ENCODE measurements at places on chromosomes 13 and 19.

GRCh38 chr13:100809129-100809390, 134.5 kb upstream of the TMTC4 start:
- no peak for DNase-seq

DNA sequence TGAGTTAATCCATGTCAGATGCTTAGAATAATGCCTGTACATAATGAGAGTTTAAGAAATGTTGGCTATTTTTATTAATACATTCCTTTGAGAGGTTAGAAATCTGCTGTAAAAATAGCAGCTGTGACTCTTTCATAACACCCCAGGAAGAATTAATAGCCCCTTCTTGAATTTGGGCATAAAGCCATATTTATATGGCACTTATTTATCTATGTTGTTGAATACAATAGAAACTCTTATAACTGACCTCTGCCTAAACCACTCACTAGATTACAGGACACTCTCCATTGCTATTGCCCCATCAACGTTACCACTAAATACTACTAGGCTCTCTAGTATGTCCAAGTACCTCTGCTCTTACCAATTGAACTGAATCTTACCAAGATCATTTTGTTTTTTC, 16.3 kb downstream of the NEK5 start:
- DNase-seq: no peak

DNA sequence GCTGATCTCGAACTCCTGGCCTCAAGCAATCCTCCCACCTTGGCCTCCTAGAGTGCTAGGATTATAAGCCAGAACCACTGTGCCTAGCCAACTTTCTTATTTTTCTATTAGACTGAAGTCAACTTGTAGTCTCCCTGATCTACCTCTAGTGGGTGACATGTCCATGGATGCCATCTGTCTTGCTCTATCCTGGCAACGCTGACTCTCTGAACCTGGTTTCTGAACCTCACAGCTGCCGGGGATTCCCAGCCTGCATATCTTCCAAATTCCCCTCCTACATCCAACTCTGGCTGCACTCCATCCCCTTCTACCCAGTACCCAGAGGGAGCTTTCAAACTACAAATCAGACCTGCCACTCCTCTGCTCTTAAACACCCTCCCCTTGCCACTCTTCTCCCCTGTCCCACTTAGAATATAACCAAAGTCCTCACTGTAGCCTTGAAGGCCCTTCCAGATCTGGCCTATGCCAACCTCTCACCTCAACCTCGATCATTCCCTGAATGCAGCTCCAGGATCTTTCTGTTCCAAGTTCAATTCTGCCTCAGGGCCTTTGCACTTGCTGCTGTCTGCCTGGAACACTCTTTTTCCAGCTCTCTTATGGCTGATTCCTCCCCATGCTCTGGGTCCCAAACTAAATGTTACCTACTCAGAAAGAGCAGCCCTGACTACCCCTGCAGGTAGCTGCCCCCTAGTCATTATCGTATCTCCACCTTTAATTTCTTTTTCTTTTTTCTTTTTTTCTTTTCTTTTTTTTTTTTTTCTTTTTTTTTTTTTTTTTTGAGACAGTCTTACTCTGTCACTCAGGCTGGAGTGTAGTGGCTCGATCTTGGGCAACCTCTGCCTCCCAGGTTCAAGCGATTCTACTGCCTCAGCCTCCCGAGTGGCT, 2.2 kb downstream of the CLIP3 start:
- no peak for DNase-seq

DNA sequence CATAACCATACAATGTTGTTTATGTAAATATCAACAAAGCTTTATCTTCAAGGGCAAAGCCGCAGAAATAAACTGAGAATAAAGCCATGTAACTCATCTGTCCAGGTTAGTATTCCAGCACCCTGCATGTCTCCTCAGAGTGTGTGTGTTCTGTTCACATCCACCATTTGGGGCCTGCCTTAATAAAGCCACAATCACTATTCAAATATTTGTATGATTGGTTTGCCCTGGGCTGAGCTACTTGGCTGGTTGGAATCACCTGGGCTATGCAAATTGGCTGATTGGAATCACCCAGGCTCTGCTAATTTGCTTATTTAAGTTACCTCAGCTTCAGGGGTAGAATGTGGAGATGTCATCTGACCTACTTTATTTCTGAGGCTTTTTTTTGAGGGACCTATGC, 42.4 kb upstream of the ZNF737 start:
- no peak for DNase-seq

DNA sequence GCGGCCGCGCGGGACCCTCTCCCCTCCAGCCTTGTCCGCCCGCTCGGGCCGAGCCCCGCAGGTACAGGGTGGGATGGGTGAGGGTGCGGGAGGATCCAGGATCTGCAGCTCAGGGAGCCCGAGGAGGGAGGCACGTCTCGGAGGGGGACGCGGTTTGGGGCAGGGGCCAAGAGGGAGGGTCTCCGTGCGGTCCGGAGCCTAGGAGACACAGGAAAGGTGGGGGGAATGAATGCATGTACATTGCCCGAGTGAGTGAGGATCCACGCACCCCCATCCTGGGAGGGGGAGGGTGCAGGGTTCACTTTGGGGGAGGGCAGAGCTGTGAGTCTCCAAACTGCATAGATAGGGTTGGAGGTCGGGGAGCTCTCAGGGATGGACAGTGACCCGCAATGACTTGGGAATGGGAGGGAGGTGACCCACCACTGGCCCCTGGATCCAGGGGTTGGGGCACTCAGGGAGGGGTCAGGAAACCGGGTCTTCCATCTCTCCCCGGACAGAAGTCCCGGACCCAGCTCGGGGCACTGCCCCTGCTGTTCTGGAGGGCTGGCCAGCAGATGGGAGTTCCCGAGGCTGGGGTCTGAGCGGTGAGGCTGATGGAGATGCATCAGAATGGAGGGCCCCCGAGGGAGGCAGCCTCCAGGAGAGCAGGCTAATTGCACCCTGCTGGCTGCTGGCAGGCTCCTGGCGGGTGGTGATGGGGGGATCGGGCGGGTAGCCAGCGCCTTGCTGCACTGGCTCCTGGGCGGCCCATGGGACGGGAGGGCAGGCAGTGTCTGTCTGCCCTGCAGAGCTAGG, 547 bp downstream of the KCNN1 start:
- DNase-seq: no peak

DNA sequence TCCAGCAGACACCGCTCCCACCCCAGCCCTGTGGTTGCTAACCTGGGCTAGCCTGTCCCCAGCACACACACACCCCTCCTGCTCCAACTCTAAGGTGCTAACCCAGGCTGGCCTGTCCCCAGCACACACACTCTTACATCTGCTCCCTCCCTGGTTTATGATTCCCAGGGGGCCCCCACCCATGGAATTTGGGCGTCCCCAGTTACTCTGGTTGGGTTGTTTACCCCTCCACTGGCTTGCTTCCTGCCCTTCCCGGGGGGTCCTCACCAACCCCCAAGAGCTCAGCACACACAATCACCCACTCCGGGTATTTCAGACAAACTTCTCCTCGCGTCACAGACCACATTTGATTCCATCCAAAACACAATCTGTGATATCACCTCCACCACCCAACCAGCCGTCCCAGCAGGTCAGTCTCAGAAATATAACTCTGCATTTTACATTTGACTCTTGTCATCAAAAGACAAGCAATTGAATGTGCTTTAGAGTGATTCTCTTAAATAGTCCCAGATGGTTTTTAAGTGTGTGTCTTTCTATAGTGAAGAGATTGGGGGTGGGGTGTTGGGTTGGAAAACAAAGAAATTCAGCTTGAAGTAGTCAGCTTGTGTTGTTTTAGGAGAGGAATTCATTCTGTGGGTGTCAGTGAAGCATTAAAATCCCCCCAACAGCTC, 20.1 kb downstream of the COL4A2 start:
- DNase-seq: no peak

GRCh38 chr13:46006688-46007452, 45.7 kb downstream of the ZC3H13 start:
- DNase-seq: no peak

GRCh38 chr13:71210861-71211260, 656.1 kb downstream of the DACH1 start:
- DNase-seq: no peak

DNA sequence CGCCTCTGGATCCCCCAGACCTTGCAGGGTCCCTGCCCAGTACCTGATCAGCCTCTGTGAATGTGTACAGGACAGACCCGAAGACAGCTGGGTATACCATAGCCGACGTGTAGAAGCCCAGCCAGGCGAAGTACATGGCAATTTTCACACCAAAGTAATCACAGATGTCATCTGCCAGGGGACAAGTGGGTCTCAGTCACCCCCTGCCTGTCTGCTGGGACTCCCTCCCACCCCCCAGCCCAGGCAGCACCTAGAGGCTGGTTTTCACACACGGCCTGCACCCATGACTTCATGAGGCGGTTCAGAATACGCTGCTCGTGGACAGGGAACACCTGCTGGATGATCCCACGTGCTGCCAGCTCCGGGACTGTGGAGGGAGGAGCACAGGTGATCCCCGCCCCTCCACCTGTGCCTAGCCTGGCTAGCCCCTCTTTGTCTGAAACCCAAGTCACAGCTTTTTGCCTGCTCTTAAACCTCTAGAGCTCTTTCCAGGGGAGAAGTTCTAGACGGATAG, 3.6 kb downstream of the ANO8 start:
- DNase-seq: no peak
